ENCODE measurements at places on chromosomes 16 and 17. TPM values are rescaled to one million over a fixed set of nuclear protein-coding genes. Genes with fewer than 3 reads are reported as not detected.

PPL gene
- total RNA-seq: 14.0 TPM

DNA sequence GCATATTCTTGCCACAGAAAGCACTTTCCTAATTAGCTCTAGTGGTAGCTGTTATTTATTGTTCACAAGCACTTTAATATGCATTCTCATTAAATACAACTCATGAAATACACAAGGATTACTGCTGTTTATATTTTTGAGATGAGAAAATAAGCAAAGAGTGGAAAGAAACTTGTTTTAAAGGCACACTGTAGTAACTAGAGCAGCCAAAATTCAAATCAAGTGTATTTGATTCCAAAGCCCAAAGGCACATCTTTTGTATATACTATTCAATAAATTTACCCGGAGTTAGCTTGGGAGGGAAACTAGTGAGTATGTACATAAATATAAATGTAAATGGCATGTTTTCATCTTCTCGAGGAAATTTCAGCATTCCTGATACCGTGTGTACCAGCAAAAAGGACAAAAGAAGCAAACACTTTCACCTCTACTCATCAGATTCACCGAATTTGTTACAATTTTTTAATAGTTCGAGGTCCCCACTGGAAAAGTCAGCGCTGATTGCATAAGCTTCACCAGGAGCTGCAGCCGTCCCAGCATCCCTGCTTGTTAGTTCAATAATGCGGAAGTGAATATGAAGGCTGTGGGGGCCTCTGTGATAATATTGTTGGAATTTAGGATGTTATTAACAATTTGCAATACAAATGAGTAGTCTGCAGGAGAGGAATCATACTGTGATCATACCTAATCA lies 371.6 kb upstream of the MON1B start:
- DNase-seq: no peak
- no peak overlapping the region for H3K27ac ChIP-seq
- no peak overlapping the region for H3K4me3 ChIP-seq

DNA sequence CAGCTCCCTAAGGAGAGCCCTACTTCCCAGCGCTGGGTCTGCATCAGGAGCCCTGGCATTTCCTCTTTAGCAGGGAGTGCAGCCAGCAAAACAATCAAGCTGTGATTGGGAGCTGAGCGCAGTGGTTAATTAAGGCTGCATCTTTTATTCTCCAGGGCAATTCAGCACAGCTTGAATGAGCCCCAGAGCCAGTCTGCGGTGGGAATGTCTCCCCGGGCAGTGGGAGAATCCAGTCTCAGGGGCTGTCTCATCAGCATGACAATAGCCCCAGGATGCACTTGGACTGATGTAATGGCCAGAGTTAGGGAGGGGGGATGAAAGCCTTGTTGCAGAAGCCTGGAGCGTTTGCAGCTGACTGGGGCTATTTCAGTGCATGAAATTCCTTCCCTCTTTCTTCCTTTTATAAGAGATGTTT lies 292.6 kb upstream of the SOX9 start:
- H3K27ac ChIP-seq: no peak overlapping the region
- no peaks in the 10 kb centered on the region for H3K36me3 ChIP-seq
- DNase-seq: peak; percentile 57
- H3K27me3 ChIP-seq: no peaks in the 10 kb centered on the region

- no peaks in the 10 kb centered on the region for H3K4me1 ChIP-seq
- no peak overlapping the region for H3K4me3 ChIP-seq
- H3K27me3 ChIP-seq: no peaks in the 10 kb centered on the region
- H3K27ac ChIP-seq: no peak overlapping the region
- DNase-seq: no peak
These were observed 165.9 kb upstream of the CHMP6 start for GRCh38 chr17:80825471-80826345.

GRCh38 chr16:11620243-11621003 lies 33.7 kb upstream of the LITAF start:
- no peaks in the 10 kb centered on the region for H3K36me3 ChIP-seq
- H3K27ac ChIP-seq: no peak overlapping the region
- no peak for DNase-seq

GRCh38 chr17:80695979-80696378 lies 151.3 kb downstream of the RPTOR start:
- no peak overlapping the region for H3K4me3 ChIP-seq
- no peak for DNase-seq
- no peak overlapping the region for H3K27ac ChIP-seq
- no peaks in the 10 kb centered on the region for H3K27me3 ChIP-seq
- peaks cover 19% of the 10 kb centered on the region for H3K4me1 ChIP-seq
- no peaks in the 10 kb centered on the region for H3K36me3 ChIP-seq

GRCh38 chr17:77280304-77281121 lies 139.7 kb downstream of the SEC14L1 start:
- peaks cover 7% of the 10 kb centered on the region for H3K27me3 ChIP-seq
- no peak for DNase-seq
- peak overlapping the region; percentile 59 for H3K4me3 ChIP-seq
- peak overlapping the region; percentile 15 for H3K27ac ChIP-seq

CCL23 gene
- total RNA-seq: not detected

DNA sequence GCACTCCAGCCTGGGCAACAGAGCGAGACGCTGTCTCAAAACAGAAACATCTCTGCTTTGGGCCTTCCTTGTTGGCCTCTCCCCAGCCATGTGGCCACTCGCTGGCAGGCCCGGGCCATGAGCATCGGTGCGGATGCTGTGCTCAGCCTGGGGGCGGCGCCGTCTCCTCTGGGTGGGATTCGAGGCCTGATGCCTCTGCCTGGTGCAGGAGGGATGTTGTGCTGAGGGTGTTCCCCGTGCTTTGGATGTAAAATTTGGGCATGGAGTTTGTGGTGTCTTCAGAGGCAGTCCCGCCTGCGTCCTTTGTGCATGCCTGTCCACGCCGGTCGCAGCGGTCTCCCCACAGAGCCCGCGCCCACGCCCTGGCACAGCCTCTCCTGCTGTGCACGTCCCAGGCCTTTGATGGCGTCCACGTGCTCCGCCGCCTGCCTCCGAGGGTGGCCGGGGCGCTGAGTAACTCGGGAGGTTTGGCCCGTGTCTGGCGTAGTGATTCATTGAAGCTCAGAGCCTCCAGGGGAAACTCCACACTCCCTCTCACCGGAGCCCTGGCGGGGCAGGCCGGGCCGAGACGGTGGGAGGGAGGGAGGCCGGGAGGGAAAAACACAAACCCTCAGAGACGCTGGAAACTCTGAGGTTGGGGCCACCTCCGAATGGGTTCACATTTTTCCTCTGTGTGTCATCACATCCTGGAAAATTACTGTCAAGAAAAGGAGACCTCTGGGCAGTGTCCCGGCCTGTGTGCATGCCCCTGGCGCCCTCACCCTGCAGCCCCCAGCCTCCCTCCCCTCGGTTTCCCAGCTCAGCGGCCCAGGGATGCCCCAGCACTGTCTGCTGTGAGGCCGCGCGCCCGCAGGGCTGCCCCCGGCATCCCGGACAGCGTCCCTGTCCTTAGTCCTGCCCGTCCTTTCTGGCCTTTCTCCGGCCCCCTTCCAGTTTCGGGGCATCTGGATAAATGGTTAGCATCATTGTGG lies 19.0 kb downstream of the CENPX start:
- peaks cover 36% of the 10 kb centered on the region for H3K4me1 ChIP-seq
- H3K36me3 ChIP-seq: no peaks in the 10 kb centered on the region
- H3K27ac ChIP-seq: no peak overlapping the region
- no peak for DNase-seq

DNA sequence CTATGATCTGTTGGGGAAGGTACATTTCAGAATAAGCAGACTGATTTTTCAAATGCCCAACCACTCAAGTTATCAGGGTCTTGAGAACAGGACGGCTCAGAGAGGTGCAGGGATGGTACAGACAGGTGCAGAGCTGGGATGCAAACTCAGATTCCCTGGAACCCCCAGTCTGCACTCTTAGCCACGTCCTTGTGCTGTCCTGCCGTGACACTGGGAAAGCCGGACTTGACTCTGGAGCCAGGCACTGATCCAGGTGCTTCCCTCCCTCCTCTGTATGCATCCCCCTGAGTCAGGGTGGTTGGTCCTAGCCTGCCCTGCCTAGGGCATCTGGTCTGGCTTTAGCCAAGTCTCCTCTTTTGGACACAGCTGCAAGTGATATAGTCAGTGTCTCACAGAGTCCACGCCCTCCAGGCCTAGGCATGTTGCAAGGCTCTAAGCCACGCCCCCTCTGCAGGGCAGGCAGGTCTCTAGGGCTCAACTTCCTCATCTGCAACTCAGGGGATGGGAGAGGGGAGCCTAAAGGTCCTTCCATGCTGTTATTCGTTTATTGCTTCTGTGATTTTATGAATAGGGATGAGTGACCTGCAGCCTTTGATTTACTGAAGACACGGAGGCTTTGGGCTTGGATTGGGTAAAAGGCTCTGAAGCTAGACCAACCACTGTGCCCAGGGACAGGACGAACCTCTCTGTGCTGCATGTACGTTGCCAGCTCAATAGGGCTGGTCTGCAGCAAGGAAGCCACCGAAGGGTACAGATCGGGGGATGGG lies 97.3 kb downstream of the SDK2 start:
- no peak overlapping the region for H3K27ac ChIP-seq
- no peak overlapping the region for H3K4me3 ChIP-seq
- peak; percentile 68 for DNase-seq
- no peaks in the 10 kb centered on the region for H3K4me1 ChIP-seq
- H3K36me3 ChIP-seq: no peaks in the 10 kb centered on the region

GRCh38 chr17:71975331-71975801 lies 145.5 kb upstream of the SOX9 start:
- H3K4me1 ChIP-seq: peaks cover 10% of the 10 kb centered on the region
- peak overlapping the region; percentile 54 for H3K27ac ChIP-seq
- H3K27me3 ChIP-seq: no peaks in the 10 kb centered on the region
- no peaks in the 10 kb centered on the region for H3K36me3 ChIP-seq
- peak overlapping the region; percentile 36 for H3K4me3 ChIP-seq

DNA sequence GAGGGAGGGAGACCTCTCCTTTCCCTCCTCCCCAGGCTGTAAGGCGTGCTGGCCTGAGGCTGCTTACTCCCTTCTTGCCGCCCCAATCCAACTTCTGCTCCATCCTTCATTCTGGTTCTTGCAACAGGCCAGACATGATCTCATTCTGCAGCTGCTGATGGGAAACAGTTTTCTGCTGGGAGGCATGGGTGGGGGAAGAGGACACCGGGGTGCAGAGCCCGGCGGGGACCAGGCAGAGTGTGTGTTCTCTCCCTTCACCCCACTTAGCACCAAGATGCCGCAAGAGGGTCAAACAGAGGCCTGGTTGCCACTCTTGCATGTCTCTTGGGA lies 1.4 kb downstream of the SARM1 start:
- no peak overlapping the region for H3K4me3 ChIP-seq
- no peak overlapping the region for H3K27ac ChIP-seq
- H3K4me1 ChIP-seq: peaks cover 28% of the 10 kb centered on the region

DNA sequence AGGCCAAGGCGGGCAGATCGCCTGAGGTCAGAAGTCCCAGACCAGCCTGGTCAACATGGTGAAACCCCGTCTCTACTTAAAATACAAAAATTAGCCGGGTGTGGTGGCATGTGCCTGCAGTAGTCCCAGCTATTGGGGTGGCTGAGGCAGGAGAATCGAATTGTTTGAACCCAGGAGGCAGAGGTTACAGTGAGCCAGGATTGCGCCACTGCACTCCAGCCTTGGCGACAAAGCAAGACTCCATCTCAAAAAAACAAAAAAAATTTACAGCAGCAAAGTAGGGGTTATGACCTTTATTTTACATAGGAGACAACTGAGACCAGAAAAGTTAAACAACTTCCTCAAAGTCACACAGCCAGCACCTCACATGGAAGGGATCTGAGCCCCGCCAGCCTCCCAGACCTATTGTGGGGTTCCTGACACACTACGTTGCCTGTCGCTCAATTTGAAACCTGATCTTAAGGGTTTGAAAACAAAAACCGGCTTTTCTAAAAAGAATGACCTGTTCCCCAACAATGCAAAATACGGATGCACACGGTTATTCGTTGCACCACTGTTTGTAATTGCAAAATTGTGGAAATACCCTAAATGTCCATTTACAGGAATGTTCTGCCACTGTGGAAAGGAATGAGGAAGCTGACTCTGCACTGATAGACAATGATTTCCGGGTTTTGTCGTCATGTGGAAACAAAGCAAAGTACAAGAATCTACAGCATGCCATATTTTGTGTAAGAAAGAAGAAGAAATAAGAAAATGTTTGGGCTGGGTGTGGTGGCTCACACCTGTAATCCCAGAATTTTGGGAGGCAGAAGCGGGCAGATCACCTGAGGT lies 77.2 kb downstream of the CNGB1 start:
- peak; percentile 82 for DNase-seq
- H3K4me1 ChIP-seq: peaks cover 35% of the 10 kb centered on the region
- H3K4me3 ChIP-seq: no peak overlapping the region

GRCh38 chr17:42536372-42537155 lies 523 bp downstream of the NAGLU start:
- H3K27ac ChIP-seq: peak overlapping the region; percentile 93
- peak; percentile 93 for DNase-seq
- peaks cover 35% of the 10 kb centered on the region for H3K36me3 ChIP-seq
- peak overlapping the region; percentile 64 for H3K4me3 ChIP-seq
- H3K27me3 ChIP-seq: no peaks in the 10 kb centered on the region
- peaks cover 41% of the 10 kb centered on the region for H3K4me1 ChIP-seq

- H3K4me1 ChIP-seq: no peaks in the 10 kb centered on the region
- no peak overlapping the region for H3K4me3 ChIP-seq
- no peaks in the 10 kb centered on the region for H3K27me3 ChIP-seq
- H3K36me3 ChIP-seq: peaks cover 98% of the 10 kb centered on the region
- no peak for DNase-seq
- H3K27ac ChIP-seq: no peak overlapping the region
These were observed 9.6 kb downstream of the G6PC3 start for GRCh38 chr17:44079877-44080821.

DNA sequence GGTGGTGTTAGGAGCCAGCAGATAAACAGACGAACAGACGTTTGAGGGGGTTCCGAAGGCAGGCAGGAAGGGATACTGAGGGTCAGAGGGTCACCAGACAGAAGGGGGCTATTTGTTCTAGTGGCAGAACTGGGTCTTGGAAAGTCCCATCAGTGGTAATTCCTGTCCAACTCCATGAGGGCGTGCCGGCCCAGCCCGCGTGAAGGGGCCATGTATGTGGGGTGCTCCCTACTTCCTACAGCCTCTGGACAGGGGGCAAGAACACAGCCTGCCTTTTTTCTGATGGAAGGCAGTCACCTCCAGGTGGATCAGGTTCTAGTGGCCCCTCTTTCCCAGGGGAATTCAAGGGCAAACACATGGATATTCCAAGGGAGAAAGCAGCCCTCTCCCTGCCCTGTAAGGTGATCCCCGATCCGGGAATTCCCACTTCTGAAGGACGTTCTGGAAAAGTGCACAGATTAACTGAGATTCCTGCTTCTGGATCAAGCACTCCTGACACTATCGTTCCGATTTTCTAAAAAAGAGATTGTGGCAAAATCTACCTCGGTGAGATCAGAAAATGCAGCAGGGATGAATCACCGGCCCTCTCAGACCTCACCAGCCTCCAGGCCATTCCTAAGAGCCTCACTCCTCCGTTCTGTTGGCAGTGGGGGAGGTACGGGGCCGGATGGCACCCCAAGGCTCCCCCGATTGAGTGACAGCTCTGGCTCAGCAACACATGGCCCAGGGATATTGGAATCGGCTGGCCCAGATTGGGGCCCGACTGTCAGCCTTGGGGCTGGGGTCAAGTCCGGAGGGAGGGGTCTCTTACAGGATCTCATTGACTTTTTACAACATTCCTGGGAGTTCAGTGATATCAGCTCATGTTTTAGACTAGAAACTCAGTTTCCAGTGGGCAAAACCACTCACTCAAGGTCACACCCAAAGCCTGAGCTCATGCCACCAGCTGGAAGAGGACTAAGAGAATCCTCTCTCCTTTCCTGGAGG lies 12.4 kb downstream of the STX1B start:
- H3K4me3 ChIP-seq: peak overlapping the region; percentile 49
- peaks cover 5% of the 10 kb centered on the region for H3K27me3 ChIP-seq
- H3K36me3 ChIP-seq: no peaks in the 10 kb centered on the region
- H3K27ac ChIP-seq: no peak overlapping the region
- no peak for DNase-seq
